Fibroblast of the aortic adventitia (primary cell): ENCODE measurements at places on chromosomes 2 and 18.

- peak; percentile 12 for DNase-seq
Measured at GRCh38 chr2:228556717-228557116, 375.2 kb upstream of the SPHKAP start.

GRCh38 chr18:63552581-63552980 lies 10.4 kb downstream of the SERPINB12 start:
- DNase-seq: no peak

DNA sequence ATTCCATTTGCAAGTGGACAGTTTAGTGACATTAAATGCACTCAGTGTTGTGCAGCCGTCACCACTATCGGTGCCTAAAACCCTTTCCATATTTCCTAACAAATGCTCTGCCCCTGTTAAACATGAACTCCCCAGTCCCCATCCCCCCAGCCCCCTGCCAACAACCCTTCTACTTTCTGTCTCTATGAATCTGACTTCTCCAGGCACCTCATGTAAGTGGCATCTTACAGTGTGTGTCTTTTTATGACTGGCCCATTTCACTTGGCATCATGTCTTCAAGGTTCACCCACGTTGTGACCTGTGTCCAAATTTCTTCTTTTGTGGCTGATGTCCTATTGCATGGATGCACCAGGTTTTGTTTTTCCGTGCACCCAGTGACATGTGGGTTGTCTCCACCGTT lies 140.9 kb upstream of the GPC1 start:
- no peak for DNase-seq

DNA sequence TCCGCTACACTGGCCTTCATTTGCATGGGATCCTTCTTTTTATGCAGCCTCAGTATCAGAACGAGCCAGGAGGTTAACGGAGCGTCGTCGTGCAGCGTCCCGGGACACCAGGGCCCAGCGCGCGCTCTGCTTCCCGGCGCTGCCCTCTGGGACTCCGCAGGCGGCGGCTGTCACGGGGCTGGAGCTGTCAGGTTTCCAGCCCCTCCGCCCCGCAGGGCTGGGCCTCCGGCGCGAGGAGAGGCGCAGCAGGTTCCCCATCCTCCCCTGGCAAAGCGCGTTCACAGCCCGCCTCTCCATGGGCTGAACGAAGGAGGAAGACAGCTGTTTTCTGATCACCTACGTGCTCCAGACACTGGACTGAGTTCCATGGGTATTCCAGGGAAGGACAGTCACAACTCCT lies 12.5 kb upstream of the PAX8 start:
- no peak for DNase-seq

- no peak for DNase-seq
Measured at GRCh38 chr18:2855560-2856350, 8.9 kb downstream of the EMILIN2 start.

DNA sequence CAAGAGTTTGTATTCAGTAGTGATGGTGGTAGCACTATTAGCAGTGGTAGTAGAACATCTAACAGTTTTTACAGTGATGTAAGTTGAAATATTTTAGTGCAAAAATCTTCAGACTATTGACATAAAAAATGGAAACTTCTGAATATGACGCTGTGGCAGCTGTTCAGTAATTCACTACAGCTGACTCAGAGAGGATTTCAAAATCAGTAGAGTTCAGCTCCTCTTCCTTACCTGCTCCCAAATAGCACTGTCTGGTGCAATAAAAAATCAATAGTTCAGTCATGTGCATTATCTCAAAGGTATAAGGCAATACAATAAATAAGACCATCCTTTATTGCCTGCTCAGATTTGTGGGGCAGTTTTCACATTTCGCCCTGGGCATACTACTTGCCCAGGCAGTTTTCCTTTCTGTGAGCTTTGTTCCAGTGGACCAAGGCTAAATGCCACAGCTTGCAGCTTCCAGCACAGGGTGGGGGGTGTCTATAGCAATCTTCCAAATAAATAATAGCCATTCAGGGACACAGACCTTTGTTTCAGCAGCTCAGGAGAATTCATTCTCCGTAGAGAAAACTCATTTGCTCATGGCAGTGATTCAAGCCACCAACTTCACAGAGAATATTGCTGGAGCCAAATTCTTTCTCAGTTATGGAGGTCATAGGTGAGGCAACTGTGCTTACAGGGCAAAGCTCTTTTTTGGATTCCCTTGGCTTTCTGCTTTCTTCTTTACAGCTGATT lies 33.9 kb upstream of the GORASP2 start:
- DNase-seq: peak; percentile 27

DNA sequence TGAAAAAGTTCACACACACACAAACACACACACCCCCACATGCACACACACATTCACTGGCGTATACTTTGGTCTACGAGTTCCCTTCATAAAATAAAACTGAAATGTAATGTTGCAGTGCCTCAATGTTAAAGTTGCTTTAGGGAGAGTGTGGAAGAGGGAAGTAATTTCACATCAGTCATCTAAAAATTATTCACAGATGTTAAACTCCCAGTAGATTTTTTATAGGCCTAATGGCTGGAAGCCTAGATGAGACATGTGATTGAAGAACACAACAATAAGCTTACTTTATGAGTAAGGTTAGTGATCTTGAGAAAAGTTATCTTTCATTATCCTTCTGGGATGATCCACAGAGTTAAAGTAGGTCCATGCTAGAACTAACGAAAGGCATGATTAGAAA lies 506.7 kb upstream of the CNTNAP5 start:
- peak; percentile 23 for DNase-seq

- DNase-seq: peak; percentile 93
Measured at GRCh38 chr2:109486711-109487535, 126.8 kb downstream of the SEPTIN10 start.

- no peak for DNase-seq
Measured at GRCh38 chr2:43068041-43068533, 158.3 kb downstream of the ZFP36L2 start.

DNA sequence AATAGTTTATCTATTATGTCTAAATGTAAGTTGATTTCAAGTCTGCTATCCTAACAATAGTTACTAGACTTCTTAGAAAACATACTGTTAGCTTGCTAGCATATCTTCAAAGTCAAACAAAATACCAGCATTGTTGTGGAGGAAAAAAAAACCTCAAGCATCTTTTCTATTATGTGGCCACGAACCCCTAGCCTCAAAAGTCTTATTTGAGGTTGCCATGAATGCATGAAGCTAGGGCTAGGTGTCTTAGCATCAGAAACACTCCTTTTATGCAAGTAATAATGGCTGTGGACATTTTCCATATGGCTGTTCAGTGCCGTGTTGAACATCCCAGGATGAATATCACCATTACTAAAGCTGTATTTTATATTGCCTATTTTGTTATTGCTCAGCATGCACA lies 86.6 kb upstream of the OTX1 start:
- DNase-seq: no peak

DNA sequence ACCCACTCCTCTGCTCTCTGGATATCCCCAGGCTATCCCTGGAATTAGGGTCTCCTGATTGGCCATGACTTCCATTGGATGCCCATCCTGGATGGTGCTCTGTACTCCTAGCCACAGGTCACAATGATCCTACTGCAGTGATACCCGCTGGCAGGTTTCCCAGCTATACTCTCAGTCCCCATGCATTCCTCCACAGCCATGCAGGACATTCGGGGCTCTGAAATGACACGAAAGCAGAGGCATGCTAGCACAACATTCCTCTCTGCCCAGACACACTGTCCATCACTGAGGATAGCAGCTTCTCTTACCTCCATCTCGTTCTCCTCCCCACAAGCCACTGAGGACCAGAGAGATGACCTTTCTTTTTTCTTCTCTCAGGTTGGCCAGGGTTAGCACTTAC lies 51.7 kb upstream of the SPATS2L start:
- DNase-seq: no peak

DNA sequence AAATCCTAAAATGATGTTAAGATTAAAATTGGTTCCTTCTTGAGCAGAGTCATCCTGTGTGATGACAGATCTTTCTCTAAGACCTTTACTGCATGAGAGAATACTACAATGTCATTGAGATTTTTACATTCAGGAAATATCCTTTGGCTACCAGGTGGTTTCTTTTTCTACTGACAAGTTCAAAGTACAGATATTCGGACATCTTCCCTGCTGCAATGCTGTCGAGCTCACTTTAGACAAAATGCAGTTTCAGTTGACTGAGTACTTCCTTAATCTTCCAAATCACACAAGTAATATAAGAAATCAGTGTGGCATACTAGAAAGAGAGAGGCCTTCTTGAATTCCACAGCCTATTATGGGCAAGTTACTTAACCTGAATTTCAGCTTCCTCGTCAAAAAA lies 207.9 kb upstream of the ACVR2A start:
- no peak for DNase-seq

GRCh38 chr2:96197546-96198255 lies 10.9 kb downstream of the STARD7 start:
- peak; percentile 27 for DNase-seq

DNA sequence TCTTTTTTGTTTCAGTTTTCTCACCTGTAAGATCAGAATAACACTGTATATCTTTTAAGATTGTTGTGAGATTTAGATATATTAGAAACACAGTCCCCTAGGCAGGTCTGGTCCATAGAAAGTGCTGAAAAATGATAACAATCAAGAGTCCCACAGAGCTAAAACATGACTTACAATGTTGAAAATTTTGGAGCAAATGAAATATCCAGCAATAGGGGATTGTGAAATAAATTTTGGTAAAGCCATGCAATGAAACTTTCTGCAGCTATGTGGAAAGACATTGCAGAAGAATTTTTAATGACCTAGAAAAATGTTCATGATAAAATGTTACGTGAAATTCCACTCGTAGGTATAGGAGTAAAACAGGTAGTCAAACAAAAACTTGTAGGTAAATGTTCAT lies 127.6 kb upstream of the SERPINE2 start:
- peak; percentile 39 for DNase-seq

- no peak for DNase-seq
Measured at GRCh38 chr2:120257522-120257921, 4.9 kb downstream of the RALB start.

- DNase-seq: peak; percentile 89
Measured at GRCh38 chr2:160574468-160575140, 81.0 kb upstream of the RBMS1 start.

DNA sequence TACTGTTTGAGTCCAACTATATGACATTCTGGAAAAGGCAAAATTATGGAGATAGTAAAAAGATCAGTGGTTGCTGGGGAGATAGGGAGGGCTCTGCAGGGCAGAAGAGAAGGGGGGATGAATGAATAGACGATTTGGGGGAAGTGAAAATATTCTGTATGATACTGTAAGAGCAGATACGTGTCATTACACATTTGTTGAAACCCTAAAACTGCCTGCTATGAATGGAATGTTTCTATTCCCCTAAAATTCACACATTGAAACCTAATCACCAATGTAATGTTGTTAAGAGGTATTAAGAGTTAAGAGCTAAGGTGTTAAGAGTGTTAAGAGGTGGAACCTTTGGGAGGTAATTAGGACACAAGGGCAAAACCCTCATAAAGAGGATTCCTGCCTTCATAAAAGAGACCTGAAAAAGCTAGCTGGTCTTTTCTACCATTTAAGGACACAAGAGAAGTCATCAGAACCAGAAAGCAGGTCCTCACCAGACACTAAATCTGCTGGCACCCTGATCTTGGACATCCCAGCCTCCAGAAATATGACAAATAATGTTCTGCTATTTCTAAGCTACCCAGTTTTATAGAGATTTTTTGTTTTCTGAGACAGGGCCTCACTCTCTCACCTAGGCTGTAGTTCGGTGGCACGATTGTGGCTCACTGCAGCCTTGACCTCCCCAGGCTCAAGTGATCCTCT lies 76.2 kb downstream of the ATAD2B start:
- DNase-seq: no peak

DNA sequence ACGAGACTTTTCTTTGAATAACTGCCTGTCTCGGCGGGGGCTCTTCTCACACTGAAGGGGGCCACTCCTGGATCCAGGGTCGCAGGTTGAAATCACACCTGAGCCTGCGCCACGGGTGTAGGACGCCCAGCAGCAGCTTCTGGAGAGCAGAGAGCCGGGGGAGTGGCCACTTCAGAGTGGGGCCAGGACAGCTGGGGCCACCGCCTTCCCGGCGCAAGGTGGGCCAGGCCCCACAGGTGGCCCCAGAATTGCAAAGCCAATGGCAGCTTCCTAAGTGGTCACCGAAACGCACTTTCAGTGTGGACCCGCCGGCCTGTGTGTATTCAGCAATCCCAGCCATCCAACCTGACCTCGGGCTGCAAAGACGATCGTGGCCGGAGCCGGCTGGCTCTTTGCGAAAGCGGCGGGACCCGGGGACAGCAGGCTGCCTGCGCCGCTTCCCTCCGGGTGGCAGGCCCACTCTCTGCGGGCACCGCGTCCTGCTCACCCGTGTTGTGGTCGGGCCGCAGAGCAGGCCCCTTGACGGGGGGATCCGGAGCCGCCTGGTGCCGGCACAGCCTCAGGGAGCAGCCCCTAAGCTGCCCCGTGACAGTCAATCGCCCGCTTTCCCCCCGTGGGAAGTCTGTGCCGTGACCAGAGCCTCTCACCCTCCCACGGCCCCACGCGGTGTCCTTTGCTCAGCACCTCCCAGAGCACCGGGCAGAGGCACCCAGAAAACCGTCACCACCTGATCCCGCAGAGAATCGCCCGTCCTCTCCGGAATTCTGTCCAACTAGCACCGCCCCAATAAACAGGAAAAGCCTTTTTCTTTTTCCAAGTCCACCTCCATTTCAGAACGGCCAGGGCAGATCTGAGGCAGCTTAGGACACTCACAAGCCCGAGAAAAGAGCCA lies 144.7 kb downstream of the ZNF516 start:
- no peak for DNase-seq

DNA sequence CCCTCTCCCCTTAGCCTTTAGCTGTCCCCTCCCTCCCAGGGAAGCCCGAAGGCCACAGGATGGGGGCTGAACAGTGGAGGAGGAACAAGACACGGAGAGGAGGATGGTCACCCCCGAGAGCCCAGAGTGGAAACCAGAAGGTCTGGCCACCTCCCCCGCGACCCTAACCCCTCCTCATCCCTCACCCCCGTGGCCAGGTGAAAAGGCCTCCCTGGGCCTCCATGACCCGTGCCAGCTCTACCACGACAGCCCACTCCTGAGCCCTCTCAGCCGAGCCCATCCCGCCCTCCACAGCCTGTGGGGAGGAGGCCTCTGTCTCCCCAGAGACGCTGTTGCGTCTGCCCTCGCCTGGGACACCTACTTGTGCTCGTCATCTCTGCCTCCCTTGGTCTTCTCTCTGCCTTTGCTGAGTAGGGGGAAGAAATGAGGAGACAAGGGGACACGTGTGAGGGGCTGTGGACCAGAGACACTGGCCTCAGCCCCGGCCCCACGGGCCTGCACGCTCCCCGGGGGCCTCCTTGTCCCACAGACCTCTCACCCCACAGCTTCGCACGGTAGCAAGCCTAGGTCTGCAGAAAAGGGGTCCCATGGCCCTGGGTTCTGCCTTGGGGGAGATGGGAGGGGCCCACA lies 32.5 kb upstream of the OTOF start:
- DNase-seq: no peak

GRCh38 chr18:47265197-47265596 lies 13.7 kb upstream of the SKOR2 start:
- DNase-seq: peak; percentile 61

DNA sequence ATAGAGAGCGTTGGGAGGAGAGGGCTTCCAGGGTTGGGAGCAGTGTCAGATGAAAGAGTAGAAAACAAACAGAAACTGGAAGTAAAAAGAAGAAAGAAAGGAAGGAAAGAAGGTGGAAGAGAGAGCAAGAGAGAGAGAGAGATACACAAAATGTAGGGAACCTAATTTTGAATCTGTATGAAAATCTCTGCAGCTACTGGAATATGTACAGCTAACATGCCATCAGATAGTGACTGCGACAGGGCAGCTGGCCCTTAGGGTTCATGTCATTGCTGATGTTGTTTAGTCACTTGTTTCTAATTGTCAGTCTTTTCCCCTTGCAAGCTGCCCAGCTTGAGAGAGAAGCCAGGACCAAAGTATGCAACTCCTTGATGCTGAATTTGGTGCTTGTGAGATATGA lies 85.8 kb downstream of the POLE4 start:
- DNase-seq: no peak

- DNase-seq: peak; percentile 90
Measured at GRCh38 chr2:112623913-112624777, 21.6 kb upstream of the SLC20A1 start.
